ENCODE measurements at places on chromosomes 2 and 18. TPM values are rescaled to one million over a fixed set of nuclear protein-coding genes. Genes with fewer than 3 reads are reported as not detected.

MAP2 gene
- 0.46 TPM for polyA plus RNA-seq

NAT8 gene
- not detected for polyA plus RNA-seq

RBBP8 gene
- 30.7 TPM for polyA plus RNA-seq

GPAT2 gene
- 5.1 TPM for polyA plus RNA-seq

DCC gene
- 0.04 TPM for polyA plus RNA-seq

ALPI gene
- polyA plus RNA-seq: 7.2 TPM

IL18R1 gene
- 3.9 TPM for polyA plus RNA-seq

POTEE gene
- polyA plus RNA-seq: not detected
